ENCODE measurements at places on chromosomes 4 and X. TPM values are rescaled to one million over a fixed set of nuclear protein-coding genes. Genes with fewer than 3 reads are reported as not detected.

DNA sequence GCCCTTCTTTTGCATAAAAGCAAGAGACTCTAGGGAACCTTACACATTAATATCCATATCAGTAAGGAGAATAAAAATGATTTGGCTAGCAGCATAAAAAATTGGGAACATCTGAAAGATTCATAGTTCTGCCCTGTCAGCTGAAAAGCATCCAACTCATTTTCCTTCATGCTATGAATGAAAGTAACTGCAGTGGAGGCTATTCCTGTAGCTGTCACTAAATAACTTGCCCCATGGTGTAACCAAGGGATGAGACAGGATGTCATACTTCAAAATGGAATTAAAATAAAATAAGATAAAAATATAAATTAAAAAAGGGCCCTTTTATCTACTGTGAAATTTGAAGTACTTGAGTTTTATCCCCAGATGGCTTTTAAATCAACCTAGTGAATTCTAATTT lies 878.8 kb downstream of the C4orf33 start:
- H3K4me1 ChIP-seq, result no peaks in the 10 kb centered on the region
- no peak overlapping the region for H3K4me3 ChIP-seq
- DNase-seq, result no peak

GRCh38 chr4:99504804-99505502 lies 5.9 kb upstream of the C4orf17 start:
- no peak for DNase-seq
- H3K36me3 ChIP-seq, result no peaks in the 10 kb centered on the region
- H3K4me1 ChIP-seq, result peaks cover 21% of the 10 kb centered on the region
- no peak overlapping the region for H3K4me3 ChIP-seq

The RAB41 gene
- total RNA-seq, result not detected

- H3K4me1 ChIP-seq, result peaks cover 37% of the 10 kb centered on the region
- no peaks in the 10 kb centered on the region for H3K27me3 ChIP-seq
- no peak for DNase-seq
- no peak overlapping the region for H3K27ac ChIP-seq
- H3K36me3 ChIP-seq, result peaks cover 8% of the 10 kb centered on the region
These were observed 20.1 kb downstream of the STX18 start for GRCh38 chr4:4521731-4522130.

The GRIA3 gene
- 0.90 TPM for total RNA-seq

- H3K27ac ChIP-seq, result no peak overlapping the region
- H3K4me1 ChIP-seq, result no peaks in the 10 kb centered on the region
- no peak overlapping the region for H3K4me3 ChIP-seq
- DNase-seq, result no peak
These were observed 229.1 kb upstream of the FAT1 start for GRCh38 chr4:186952709-186953108.
